CD8-positive, alpha-beta T cell (primary cell): ENCODE measurements at places on chromosomes 2 and 18.

- DNase-seq, result no peak
Measured at GRCh38 chr18:50687491-50687890, 127.6 kb downstream of the MAPK4 start.

GRCh38 chr2:211994806-211995205, 543.8 kb downstream of the ERBB4 start:
- DNase-seq, result no peak

DNA sequence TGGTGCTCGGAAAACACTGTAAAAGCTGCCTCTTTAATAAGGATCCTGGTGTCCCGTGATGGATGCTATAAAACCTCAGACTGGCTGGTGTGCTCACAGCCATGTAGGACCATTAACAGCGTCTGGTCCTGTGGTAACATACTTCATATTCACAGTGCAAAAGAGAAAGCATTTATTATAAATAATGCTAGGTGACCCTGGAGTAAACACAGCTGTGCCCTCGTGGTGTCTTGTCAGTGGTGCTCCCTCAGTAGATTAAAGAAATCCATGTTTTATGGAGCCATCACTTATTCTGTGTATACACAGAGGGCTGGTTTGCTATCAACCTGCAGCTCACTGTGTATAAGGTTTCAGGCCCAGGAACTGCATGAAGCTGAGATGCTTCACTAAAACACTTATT, 106.9 kb downstream of the CDK15 start:
- DNase-seq, result no peak

- DNase-seq, result no peak
Measured at GRCh38 chr2:36951027-36951518, 15.3 kb downstream of the STRN start.

DNA sequence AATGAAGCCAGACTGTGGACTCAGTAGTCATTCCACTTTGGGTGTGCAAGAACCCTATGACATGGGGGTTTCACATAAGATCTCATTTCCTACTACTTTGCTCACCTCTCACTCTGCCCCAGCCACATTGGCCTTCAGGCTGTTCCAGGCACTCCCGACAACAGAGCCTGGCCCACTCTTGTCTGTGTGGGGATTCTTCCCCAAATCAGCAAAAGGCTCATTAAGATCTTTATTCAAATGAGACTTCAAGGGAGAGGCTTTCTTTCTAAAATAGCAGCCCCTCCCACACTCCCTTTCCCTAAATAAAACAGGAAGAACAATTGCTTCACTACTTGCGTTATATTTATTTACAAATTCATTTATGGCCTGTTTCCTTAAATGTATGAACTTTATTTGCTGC, 3.5 kb upstream of the CDC42EP3 start:
- DNase-seq, result no peak

DNA sequence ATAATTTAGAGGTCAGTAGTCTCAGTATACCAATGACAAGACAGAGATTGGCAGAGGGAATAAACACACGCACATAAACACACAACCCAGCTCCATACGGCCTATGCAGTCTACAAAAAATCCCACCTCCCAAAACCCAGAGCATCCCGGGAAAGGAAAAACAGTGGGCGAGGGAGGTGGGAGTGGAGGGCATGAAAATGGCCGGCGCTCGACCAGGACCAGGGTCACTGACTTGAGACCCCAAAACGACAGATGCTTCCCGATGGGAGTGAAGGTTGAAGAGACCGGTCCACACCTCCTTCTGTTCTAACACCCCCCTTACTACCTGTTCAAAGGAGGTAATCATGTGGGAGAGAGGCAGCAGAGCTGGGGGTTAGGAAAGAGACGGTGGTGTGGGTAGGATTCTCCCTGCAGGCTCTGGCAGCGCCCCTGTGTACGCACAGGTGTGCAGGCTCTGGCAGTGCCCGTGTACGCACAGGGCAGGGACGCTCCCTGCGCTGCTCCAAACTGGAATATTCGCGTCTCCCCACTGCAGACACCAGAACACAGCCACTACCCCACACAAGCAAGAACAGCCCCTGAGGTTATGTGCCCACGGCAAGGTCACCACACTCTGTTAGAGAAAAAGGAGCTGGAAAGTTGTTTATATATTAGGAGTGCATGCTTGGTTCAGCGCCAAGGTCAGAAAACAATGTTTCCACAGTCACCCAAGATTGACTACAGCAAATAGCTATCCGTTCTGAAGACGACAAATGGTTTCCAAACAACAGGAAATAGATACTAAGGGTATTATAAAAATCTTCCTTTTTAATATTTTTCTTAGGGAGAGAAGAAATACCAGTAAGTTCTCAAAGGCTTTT, 67.9 kb downstream of the EIPR1 start:
- DNase-seq, result no peak

DNA sequence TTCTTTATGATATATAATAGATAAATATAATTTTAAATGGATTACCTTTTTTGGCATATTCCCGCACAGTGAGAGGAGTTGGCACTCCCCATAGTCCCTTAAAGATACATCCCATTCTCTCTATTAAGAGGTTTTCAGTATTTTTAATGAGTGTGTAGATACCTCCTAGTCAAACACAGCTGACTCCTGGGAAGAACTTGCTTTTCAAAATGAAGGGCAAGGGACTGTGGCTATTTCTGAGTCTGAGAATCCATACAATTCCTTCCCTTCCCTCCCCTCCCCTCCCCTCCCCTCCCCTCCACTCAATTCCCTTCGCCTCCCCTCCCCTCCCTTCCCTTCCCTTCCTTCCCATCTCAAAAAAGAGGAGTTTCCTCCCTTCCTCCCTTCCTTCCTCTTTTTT, 93.5 kb downstream of the PRPF40A start:
- DNase-seq, result no peak

GRCh38 chr18:9259173-9259572, 75.4 kb upstream of the TWSG1 start:
- no peak for DNase-seq

GRCh38 chr2:26537826-26538475, 60.0 kb upstream of the OTOF start:
- DNase-seq, result no peak

DNA sequence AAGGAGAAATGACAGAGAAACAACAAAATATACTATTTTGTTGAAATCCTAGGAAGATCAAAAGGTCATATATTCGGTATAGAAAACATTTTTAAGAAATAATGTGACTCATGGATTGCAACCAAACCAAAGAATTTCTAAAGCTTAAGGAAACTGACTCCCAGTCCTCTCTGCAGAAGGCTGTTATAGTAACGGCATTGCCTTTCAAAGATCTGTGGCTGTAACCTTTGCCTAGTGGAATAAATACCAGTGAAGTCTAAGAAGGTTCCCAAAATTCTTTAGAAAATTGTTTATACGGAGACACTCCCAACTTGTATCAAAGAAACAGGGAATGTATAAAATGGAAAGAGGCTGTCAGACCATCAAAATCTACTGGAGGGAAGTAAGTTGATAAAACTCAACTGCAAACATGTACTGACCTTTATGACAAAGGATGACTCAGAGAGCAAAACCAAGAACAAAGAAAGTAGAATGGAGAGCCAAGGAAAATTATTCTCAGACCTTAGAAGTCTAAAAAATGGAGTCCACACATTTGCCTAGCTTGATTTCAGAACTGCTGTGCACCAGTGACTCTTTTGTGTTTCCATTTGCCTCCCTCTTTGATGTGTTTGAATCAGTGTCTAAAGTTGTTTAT, 48.6 kb upstream of the FSIP2 start:
- no peak for DNase-seq

DNA sequence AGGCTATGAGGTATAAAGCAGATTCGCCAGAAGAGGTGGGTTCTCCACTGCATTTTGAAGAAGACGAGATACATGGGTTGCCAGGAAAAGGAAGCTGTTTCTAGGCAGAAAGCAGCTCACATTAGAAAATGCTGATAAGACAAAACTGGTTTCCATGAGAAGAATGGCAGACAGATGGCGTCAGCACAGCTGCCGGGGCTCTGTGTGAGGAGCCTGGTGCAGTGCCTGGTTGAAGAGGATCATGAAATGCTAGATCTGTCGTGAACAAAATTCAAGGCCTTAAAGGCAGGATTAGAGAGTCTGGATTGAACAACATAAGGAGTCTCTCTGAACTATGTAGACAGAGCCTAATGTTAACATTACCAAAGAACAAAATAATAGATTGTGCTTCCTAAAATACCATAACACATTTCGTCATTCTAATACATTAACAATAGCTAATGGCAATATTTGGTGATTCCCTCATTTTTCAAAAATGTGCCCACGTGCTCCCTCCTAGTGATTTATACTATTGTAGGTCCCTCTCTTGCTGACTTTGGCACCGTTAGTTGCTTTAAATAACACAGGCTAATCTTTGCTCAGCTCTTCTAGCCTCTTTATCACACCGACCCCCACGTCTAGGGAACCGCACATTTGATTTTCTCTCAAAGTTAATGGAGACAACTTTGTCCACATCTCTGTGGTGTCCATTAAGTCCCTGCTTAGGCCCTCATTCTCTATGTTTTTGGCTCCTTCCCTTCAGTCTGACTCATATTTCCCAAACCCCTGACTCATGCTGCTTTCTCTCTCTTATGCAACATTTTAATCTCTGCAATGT, 38.2 kb downstream of the EFEMP1 start:
- no peak for DNase-seq

GRCh38 chr2:224562831-224563230, 22.3 kb downstream of the CUL3 start:
- DNase-seq, result no peak

DNA sequence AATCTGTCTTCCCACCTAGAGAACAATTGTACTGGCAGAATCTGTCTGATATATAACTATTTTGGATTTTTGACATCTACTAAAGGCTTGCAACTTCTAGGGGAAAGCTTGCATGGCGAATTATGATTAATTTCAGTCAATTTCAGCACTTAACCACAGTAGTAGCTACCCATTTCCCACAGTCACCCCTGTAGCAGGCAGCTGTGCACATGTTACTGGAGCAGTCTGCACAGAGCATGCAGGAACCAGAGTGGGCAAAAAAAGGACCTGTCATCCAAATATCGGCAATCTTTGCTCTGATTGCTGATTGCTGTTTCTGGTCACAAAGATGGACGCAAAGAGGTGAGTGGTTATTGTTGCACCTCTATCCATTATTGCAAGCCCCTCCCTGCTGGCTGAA, 473.3 kb downstream of the SPAG16 start:
- no peak for DNase-seq

- DNase-seq, result peak; percentile 15
Measured at GRCh38 chr2:239944694-239945551, 80.2 kb downstream of the NDUFA10 start.

DNA sequence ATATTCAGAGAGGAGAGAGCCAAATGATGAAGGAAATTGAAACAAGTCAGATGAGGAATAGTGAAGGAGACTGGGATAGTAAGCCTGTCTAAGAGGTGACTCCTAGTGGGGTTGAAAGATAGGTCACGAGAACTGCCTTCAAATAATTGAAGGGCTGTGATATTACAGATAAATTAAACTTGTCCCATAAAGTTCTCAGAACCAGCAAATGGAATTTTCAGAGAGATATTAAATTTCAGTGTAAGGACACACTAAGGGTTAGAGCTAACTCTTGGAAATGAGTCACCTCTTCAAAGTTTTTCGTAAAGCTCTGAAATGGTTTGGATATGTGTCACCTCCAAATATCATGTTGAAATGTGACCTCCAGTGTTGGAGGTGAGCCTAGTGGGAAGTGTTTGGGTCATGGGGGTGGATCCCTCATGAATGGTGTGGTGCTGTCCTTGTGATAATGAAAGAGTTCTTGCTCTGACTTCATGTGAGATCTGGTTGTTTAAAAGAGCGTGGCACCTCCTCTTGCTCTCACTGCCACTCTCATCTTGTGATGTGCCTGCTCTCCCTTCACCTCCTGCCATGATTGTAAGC, 87.3 kb downstream of the BABAM2 start:
- no peak for DNase-seq

- DNase-seq, result no peak
Measured at GRCh38 chr2:239630618-239631286, 229.9 kb upstream of the HDAC4 start.
